Bladder microvascular endothelial cell (primary cell): ENCODE measurements at places on chromosomes 3 and 15. TPM values are rescaled to one million over a fixed set of nuclear protein-coding genes. Genes with fewer than 3 reads are reported as not detected.

ATP10A gene
- 0.13 and 0.49 TPM in 2 replicates for total RNA-seq

THAP10 gene
- total RNA-seq = 0.94 and 0.97 TPM in 2 replicates

DGKG gene
- 0.16 and 0.94 TPM in 2 replicates for total RNA-seq

AP3B2 gene
- total RNA-seq = not detected in 2 replicates

SLC22A14 gene
- total RNA-seq = under 0.01 and 0.31 TPM in 2 replicates

NSUN3 gene
- 7.9 and 21.6 TPM in 2 replicates for total RNA-seq

SLC22A13 gene
- 0.16 and 0.76 TPM in 2 replicates for total RNA-seq

AHSG gene
- not detected in 2 replicates for total RNA-seq

GHSR gene
- total RNA-seq = not detected in 2 replicates

UBAP1L gene
- total RNA-seq = 0.65 and 3.7 TPM in 2 replicates

FSIP1 gene
- total RNA-seq = 0.16 and 1.2 TPM in 2 replicates

C3orf85 gene
- total RNA-seq = not detected in 2 replicates

SCG5 gene
- 0.49 and 0.82 TPM in 2 replicates for total RNA-seq
